WTC11 (cell line): ENCODE measurements at places on chromosomes 3 and 15.

DNA sequence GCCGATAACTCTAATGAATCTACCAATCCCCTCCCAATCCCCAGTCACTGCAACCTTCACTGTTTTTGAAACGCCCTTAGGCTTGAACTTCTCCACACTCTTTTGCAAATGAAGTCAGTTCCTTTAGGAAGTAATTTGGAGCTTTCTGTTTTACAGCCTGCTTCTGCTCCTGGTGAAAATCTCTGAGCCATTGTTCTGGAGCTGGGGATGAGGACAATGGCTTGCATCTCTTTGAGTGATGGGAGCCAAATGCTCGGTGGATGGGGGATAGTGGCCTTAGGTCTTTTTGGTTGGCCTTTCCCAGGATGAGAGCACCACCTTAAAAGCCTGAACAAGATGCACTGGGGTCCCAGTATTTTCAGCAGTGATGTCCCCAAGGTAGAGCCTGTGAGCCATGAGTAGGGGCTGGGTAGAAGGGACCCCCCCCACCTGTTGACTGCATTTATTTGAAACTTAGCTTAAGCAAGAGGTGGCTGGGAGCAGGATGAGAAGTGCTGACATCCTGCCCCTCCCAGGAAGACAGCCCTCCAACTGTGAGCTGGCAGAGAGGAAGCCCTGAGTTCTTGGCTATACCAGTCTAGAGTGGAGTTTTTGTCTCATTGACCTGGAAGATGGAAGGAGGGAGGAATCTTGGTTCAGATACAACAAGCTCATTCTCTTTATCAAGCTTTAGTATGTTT is 7.6 kb upstream of the MYO5C start:
- H3K27me3 ChIP-seq, result no peaks in the 10 kb centered on the region
- peaks cover 16% of the 10 kb centered on the region for H3K4me1 ChIP-seq
- H3K36me3 ChIP-seq, result peaks cover 8% of the 10 kb centered on the region; the same call in 1 of the 2 replicates
- no peak overlapping the region for H3K4me3 ChIP-seq
- no peak for DNase-seq

DNA sequence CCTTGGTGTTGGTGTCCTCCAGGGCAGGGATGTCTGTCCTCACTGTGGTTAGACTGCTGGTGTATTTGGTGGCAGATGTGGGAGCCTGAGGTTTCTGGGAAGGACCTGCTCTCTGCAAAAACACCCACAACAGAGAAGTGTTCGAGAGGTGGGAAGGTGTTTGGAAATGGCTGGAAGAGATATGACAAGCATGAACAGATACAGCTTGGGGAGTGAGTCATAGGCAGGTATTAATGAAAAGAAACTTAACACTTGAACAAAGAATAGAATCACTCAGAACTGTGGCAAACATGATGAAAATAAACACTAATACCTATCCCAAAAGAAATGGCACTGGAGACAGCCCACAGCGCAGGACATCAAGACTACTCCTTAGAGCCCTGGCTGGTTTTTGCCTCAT is 192.4 kb upstream of the RORA start:
- H3K27me3 ChIP-seq, result no peaks in the 10 kb centered on the region
- no peaks in the 10 kb centered on the region for H3K36me3 ChIP-seq
- no peak overlapping the region for H3K4me3 ChIP-seq
- DNase-seq, result no peak
- no peak overlapping the region for H3K27ac ChIP-seq
- H3K4me1 ChIP-seq, result peaks cover 26% of the 10 kb centered on the region

DNA sequence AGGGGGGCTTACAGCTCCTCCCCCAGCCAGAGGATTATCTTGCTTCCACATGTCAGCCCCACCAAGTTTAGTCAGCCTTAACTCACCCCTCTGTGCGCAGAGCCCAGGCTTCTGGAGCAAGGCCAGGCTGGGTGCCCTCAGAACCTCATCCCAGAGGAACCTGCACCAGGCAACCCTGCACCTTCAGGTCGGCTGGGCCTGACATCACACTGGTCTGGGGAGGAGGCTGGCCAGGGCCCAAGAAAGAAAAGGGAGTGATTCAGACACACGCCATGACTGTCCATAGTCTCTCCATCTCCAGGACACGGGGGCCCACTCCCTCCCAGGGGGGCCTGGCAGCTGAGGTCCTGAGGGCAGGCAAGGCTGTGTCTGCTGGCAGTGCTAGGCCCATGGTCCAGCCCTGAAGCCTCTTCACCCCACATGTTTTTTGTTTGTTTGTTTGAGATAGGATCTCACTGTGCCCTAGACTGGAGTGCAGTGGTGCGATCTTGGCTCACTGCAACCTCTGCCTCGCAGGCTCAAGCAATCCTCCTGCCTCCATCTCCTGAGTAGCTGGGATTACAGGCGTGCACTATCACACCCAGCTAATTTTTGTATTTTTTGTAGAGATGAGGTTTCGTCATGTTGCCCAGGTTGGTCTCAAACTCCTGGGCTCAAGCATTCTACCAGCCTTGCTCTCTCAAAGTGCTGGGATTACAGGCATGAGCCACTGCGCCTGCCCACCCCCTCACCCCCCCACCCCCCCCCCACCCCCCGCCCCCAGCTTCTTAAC is 11.1 kb downstream of the TNK2 start:
- no peak for DNase-seq
- H3K27ac ChIP-seq, result peak overlapping the region; percentile 36
- H3K4me3 ChIP-seq, result peak overlapping the region; percentile 79; the same call in 1 of the 2 replicates
- H3K27me3 ChIP-seq, result no peaks in the 10 kb centered on the region

DNA sequence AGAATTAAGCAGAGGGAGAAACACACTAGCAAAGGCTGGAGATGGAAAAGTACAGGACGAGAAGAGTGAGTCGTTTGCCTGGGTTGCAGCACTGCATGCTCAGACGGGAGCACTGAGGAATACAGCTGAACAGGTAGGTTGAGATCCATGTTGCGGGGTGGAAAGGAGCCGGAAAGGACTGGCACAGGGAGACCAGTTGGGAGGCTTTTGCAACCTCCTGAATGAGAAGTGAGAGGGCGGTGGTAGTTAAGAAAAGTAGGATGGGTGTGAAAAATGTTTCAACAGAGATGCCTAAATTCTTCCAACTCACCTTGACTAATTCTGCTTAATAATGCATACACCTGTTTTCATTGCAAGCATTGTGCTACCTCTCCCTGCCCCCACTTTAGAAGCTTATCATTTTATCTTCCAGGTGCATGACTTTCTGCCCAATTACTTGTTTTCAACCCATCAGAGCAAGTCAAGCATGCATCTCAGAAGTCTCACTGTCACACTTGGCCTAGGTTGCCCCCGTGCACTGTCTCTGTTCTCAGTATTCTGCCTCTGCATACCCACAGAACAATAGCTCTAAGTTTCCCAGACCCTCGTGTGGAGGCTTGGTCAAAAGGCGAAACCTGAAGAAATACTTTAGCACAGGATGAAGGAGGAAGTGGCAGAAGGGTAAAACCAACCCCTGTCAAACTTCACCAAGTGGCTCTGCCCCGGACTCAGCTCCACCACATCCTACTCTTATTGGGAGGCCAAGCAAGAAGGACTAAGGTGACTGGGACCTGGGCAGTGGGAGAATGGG is 199.3 kb upstream of the BCL6 start:
- no peaks in the 10 kb centered on the region for H3K36me3 ChIP-seq
- no peak for DNase-seq
- no peak overlapping the region for H3K4me3 ChIP-seq
- H3K27me3 ChIP-seq, result no peaks in the 10 kb centered on the region; the same call in 1 of the 2 replicates
- H3K4me1 ChIP-seq, result peaks cover 8% of the 10 kb centered on the region

- no peaks in the 10 kb centered on the region for H3K36me3 ChIP-seq
- no peak overlapping the region for H3K4me3 ChIP-seq
- H3K27me3 ChIP-seq, result peaks cover 3% of the 10 kb centered on the region; the same call in 1 of the 2 replicates
Measured at GRCh38 chr15:96274698-96275097, 55.8 kb upstream of the NR2F2 start.

DNA sequence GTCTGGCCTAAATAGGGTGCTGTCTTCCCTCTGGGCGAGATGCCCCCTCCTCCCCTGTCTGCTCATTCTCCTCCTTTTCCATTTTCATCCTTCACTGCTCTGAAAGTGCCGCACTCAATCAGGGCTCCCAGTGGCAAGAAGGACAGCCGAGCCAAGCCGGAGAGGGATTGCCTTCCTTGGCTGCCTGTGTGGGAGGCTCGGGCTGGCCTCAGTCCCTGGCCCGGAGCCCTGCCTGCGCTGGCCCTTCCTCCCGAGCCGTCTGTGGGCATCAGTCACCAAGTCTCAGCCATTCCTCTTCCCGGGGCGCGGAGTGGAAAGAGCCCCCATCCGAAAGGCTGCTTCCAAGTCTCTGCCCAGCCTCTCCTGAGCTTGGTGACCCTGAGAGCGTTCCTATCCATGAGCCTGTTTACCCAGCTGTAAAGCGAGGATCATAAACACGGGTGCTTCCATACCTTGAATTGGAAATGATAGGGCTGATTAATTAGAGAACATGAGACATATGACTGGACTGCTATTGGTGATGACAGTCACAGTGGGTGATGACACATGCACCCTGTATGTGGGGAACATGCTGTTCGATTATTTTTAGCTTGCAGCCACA is 59.1 kb upstream of the TLE3 start:
- peaks cover 17% of the 10 kb centered on the region for H3K4me1 ChIP-seq
- no peak overlapping the region for H3K4me3 ChIP-seq

DNA sequence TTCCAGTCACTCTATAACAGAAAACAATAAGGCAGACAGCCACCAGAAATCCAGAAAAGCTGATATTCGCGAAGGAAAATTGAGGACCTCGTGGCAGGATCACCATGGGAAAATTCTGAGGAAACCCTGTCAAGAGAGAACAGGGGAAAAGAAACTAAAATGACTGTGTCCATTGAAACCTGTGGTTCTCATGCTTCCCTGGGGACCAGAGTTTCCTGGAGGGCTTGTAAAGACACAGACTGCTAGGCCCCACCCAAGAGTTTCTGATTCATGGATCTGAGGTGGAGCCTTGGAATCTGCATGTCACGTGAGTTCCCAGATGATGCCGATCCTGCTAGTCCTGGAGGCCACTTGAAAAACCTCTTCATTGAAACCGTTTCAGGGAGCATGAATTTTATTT is 420.5 kb downstream of the EPHB1 start:
- peaks cover 63% of the 10 kb centered on the region for H3K4me1 ChIP-seq
- no peak overlapping the region for H3K27ac ChIP-seq
- no peak overlapping the region for H3K4me3 ChIP-seq
- DNase-seq, result no peak

GRCh38 chr15:52772766-52773165 is 17.4 kb downstream of the ONECUT1 start:
- H3K36me3 ChIP-seq, result peaks cover 24% of the 10 kb centered on the region
- no peak overlapping the region for H3K4me3 ChIP-seq
- DNase-seq, result no peak

DNA sequence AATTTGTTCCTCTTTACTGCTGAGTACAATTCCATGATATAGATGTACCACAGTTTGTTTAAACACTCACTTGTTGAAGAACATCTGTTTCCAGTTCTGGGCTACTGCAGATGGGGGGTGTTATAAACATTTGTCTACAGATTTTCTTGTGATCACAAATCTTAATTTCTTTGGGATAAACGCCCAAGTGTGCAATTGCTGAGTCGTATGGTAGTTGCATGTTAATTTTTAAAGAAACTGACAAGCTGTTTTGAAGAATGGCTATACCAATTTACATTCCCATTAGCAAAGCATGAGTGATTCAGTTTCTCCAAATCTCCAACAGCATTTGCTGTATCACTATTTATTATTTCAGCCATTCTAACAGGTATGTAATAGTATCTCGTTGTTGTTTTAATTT is 242.0 kb upstream of the MRPL3 start:
- H3K27ac ChIP-seq, result no peak overlapping the region
- H3K36me3 ChIP-seq, result no peaks in the 10 kb centered on the region
- H3K27me3 ChIP-seq, result no peaks in the 10 kb centered on the region
- no peak overlapping the region for H3K4me3 ChIP-seq
- H3K4me1 ChIP-seq, result peaks cover 13% of the 10 kb centered on the region

- H3K4me3 ChIP-seq, result no peak overlapping the region
- 0 out of 2 replicates have a peak overlapping the region, but pooled peaks have one; percentile 33 for H3K27ac ChIP-seq
- peaks cover 23% of the 10 kb centered on the region for H3K27me3 ChIP-seq
- no peak for DNase-seq
- peaks cover 25% of the 10 kb centered on the region for H3K4me1 ChIP-seq
Measured at GRCh38 chr3:32146746-32147211, 40.4 kb downstream of the GPD1L start.

- H3K4me3 ChIP-seq, result no peak overlapping the region
- H3K27ac ChIP-seq, result no peak overlapping the region
- no peaks in the 10 kb centered on the region; the same call in 1 of the 2 replicates for H3K27me3 ChIP-seq
- peaks cover 54% of the 10 kb centered on the region for H3K36me3 ChIP-seq
Measured at GRCh38 chr3:396293-396692, 199.7 kb downstream of the CHL1 start.

- H3K27ac ChIP-seq, result no peak overlapping the region
- H3K4me1 ChIP-seq, result peaks cover 7% of the 10 kb centered on the region; the same call in 1 of the 2 replicates
- DNase-seq, result no peak
- no peaks in the 10 kb centered on the region for H3K36me3 ChIP-seq
- H3K4me3 ChIP-seq, result no peak overlapping the region
Measured at GRCh38 chr3:161070980-161071663, 34.0 kb downstream of the B3GALNT1 start.

- H3K4me1 ChIP-seq, result peaks cover 6% of the 10 kb centered on the region; the same call in 1 of the 2 replicates
- no peak for DNase-seq
- no peaks in the 10 kb centered on the region for H3K27me3 ChIP-seq
- no peak overlapping the region for H3K4me3 ChIP-seq
Measured at GRCh38 chr15:25712192-25712960, 150.8 kb downstream of the ATP10A start.

DNA sequence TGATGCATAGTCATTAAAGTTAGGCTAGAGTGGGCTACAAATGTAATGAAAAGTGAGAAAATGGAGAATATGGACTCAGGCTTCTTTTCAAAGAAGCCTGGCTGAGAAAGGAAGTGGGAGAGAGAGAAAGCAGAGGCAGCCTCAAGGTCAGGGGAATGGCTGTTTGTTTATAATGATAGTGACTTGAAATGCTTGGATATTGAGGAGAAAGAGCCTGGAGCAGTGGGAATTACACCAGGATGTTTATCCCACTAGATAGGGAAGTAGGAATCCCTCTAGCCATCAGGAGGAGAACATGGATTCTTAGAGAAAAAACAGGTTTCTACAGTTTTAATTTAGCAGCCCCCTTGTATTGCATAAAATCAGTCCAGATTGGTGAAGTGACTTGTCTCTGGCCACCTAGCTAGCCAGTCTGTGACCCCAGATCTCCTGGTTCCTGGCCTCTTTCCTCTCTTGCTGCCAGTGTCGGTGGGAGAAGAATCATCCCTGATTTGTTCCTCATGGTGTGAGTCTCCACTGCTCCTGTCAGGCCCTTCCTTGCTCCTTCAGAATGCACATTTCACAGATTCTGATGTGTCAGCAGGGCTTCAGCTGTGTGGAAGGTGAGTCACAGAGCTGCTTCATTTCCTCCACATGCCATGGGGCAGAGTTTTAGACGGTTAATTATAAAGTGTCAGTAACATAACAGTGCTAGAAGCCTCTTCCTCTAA is 32.9 kb downstream of the SEMA6D start:
- no peak for DNase-seq
- peaks cover 27% of the 10 kb centered on the region for H3K36me3 ChIP-seq
- H3K27me3 ChIP-seq, result peaks cover 14% of the 10 kb centered on the region

- H3K36me3 ChIP-seq, result peaks cover 17% of the 10 kb centered on the region
- H3K27ac ChIP-seq, result no peak overlapping the region
- DNase-seq, result no peak
- H3K4me3 ChIP-seq, result no peak overlapping the region
Measured at GRCh38 chr3:162938083-162938482, 1441.5 kb downstream of the OTOL1 start.

- H3K4me1 ChIP-seq, result peaks cover 6% of the 10 kb centered on the region; the same call in 1 of the 2 replicates
- H3K27ac ChIP-seq, result no peak overlapping the region
- H3K27me3 ChIP-seq, result peaks cover 15% of the 10 kb centered on the region
- DNase-seq, result no peak
- H3K36me3 ChIP-seq, result peaks cover 4% of the 10 kb centered on the region; the same call in 1 of the 2 replicates
Measured at GRCh38 chr3:45915518-45916231, 27.6 kb upstream of the CXCR6 start.

- H3K36me3 ChIP-seq, result peaks cover 14% of the 10 kb centered on the region
- no peak overlapping the region for H3K27ac ChIP-seq
- H3K4me3 ChIP-seq, result no peak overlapping the region
Measured at GRCh38 chr15:58710701-58711100, 38.8 kb downstream of the ADAM10 start.
